Caco-2 (cell line): ENCODE measurements at places on chromosomes 11 and 22.
A peak's percentile ranks its signal among the peaks of the same experiment; 100 is the strongest.

DNA sequence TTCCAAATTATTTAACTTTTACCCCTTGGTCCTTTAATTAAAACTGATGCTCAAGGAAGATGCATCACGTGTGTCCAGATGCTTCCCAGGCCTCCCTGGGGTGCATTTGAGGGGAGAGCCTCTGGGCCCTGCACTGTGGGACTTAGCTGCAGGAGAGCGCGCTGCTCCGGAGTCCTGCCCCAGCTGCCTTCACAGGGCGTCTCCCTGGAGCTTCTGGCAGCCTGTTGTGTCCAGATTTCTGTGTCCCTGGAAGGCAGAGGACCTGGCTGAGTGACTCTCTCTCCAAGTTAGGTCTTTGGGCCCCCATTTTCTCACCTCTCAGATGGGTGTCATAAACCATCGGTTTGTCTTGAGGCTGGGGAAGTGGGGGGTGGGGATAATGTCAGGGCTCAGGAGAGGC, 3.0 kb downstream of the ARHGAP8 start:
- DNase-seq, result no peak

GRCh38 chr22:24567668-24568067, 11.9 kb downstream of the SNRPD3 start:
- DNase-seq, result no peak

GRCh38 chr22:40430991-40431390, 60.6 kb downstream of the SGSM3 start:
- no peak for DNase-seq

DNA sequence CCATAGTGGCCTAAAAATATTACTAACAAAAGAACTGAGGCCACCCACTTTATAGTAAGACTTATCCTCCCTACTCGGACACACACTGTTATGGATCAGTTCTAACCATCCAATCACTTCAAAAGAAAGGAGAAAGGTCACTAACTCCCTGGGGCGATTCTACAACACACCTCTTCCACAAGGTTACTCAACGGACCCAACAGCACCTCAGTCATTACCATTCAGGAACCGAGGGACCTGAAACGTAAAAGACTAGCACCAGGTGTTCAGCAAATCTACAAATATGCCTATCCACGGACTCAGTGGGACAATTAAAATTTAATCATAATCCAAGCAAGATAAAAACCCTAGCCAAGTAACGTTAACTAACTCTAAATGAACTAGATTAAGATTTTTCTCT, 1.6 kb downstream of the HNRNPUL2 start:
- no peak for DNase-seq

- DNase-seq, result peak; percentile 58
These were observed 961 bp downstream of the IPO7 start for GRCh38 chr11:9385327-9385899.

GRCh38 chr11:12518606-12519385, 141.4 kb downstream of the PARVA start:
- no peak for DNase-seq

DNA sequence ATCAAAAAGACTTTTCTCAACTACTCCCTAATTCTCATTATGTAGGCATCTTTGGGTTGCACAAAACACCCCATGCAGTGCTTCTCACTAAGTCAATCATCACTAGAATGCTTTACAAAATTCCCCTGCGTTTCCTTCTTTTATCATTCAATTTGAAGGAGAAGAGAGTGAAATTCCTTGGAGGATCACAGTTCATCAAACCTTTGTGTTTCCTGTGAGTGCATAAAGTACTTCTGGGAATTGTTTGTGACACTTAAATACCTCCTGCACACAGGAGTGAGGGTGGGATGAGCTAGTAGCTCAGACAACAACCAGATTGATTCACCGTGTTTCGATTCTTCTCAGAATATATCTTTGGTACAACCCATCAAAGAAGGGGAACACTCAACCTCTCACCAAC, 3.7 kb upstream of the OR5AR1 start:
- no peak for DNase-seq

- no peak for DNase-seq
These were observed 104.3 kb downstream of the MAML2 start for GRCh38 chr11:96238563-96239135.

DNA sequence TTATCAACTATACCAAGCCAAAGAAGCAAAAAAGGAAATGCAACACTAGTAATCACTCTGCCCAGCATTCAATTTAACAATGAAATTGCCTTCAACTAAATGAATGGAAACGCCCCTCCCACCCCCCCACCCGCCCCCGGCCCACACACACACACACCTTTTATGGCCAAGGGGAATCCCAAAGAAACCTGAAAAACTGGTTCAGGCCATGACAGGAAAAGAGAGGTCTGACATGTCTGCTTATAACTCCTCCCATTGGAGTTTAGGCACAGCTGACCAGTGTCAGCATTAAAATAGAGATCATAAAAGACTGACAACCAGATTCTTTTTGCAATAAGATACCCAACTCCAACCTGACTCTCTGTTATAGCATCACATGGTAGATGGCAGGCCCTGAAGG, 42.6 kb downstream of the ACER3 start:
- DNase-seq, result peak; percentile 85

GRCh38 chr11:68325907-68326220, 13.5 kb downstream of the LRP5 start:
- DNase-seq, result no peak

GRCh38 chr11:123168955-123169484, 26.0 kb downstream of the CLMP start:
- DNase-seq, result no peak

- DNase-seq, result no peak
These were observed 80.9 kb upstream of the MYO18B start for GRCh38 chr22:25661073-25661472.

GRCh38 chr22:19175026-19175601, 3.4 kb downstream of the SLC25A1 start:
- DNase-seq, result no peak

GRCh38 chr11:128874427-128874826, 7.3 kb upstream of the KCNJ1 start:
- DNase-seq, result peak; percentile 10

DNA sequence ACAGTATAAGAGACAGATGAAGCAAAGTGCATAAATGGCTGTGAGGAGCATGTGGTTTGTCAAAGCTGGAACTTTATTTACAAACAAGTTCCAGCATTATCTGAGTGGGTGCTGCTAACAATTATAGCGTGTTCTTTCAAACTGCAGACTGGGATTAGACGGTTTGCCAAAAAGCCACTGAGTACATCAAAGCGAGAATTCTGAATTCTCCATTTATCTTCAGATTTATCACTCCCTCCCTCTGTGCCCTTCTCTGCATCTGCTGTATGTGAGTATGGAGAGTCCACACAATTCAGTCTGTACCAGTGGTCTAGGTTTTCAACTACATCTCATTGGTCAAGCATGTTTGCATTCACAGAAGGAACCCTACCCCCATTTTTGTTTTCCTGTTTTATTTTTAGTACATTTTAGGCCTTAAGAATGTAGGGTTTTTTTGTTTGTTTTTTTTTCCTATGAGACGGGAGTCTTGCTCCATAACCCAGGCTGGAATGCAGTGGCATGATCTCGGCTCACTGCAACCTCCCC, 18.1 kb upstream of the INCENP start:
- DNase-seq, result no peak

DNA sequence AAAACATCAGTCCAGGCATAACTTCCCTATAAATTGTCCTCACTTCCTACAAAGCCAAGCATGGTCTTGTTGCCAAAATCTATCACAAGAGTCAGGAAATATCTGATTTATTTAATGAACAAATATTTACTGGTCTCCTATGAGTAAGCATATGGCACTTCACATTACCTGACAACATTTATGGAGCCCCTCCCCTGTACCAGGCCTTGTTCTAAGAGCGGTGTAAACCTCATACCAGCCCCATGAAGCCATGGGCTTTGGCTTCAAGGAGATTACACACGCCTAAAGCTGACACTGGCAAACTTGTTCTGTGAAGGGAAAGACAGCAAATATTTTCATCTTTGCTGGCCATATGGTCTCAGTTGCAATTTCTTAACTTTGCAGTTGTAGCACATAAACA, 43.0 kb upstream of the EIF3D start:
- no peak for DNase-seq

GRCh38 chr22:35642305-35642741, 5.9 kb upstream of the APOL6 start:
- DNase-seq, result no peak

DNA sequence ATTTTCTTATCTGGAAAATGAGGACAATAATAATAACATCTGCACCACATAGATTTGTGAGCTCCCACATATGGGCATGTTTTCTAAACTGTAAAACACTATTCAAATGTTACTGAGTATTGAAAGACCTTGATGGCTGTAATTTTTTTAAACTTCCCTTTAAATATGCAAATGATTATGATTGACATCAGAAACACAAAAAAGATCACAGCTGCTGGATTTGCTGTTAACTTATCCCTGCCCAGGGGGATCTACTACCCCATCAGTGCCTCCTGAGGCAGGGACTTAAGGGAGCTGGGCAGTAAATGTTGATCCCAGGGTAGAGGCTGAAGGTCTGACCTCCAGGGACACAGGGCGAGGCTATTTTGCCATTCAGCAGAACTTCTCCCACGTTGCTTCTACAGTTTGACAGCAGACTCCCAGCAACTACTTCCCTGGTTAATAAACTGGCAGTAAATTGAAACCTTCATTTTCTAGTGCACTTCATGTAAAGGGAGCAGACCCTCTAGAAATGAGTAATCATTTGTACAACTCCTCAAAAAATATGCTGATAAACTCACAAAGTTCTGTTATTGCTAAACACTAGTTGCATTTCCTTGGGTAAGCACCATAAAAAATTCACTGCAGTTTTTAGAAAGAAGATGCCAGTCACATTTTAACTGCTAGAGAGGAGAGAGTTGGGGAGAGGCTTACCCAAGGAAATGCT, 20.3 kb downstream of the TMPRSS5 start:
- DNase-seq, result no peak

DNA sequence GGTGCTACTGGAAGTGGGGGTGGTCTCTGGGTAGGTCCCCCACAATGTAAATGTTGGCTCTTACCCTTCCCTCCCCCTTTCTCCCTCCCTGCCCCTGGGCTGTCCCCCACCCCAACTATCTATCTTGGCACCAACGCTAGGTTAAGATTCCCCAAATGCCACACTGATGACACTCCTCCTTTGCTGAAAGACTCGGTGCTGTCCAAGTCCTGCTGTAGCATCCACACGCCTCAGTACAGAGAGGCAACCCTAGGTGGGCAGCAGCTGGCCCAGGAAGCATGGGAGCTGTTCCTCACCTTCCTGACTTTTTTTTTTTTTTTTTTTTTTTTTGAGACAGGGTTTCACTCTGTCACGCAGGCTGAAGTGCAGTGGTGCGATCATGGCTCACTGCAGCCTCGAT, 3.4 kb upstream of the KCTD17 start:
- DNase-seq, result no peak

DNA sequence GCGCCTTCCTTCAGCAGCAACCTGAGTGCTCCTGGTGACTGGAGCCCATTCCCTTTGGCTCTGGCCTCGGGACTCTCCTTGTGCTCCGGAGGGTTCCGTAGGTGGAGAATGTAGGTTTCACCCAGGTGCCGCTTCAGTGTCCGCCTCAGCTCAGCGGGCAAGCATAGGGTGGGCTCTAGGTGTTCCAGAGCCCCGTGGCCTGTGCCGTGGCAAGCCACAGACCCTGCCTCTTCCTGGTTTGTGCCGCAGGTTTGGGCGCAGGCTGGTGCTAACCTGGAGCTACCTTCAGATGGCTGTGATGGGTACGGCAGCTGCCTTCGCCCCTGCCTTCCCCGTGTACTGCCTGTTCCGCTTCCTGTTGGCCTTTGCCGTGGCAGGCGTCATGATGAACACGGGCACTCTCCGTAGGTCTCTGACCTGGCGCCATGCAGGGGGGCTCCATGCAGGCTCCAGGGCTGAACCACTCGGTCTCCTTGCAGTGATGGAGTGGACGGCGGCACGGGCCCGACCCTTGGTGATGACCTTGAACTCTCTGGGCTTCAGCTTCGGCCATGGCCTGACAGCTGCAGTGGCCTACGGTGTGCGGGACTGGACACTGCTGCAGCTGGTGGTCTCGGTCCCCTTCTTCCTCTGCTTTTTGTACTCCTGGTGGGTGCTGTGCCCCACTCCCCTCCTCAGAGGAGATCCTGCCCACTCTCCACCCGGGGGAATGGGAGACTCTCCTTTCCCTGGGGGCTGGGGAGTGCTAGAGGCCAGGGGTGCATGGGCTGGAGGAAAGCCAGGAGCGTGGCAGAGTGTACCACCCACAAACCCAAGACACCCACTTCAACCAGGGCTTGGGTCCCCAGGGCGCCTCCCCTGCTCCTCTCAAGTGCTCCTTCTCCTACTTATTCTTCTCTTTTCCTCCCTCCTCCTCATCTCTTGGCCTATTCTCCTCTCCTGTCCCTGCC, 2.4 kb downstream of the SLC22A12 start:
- DNase-seq, result no peak

DNA sequence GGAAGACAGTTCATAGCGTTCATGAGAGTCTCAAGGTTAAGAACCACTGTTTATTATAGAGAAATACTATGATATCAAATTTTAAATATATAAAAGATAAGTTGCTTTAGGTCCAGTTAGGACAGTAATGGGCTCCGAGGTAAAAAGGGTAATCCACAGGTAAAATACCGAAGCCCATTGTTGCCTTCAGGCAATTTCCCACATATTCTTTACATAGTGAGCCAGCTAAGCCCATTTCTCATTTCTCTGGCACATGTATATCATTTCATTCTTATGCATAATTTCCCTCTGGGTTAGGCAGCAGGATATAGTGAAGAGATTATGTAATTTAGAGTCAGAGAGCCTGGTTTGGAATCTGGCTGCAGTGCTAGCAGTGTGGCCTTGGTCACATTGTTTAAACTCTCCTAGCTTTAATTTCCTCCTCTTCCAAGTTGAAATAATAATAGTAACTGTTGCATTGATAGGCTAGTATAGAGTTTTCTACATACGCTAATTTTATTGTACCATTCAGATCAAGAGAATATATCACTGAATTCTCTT, 7.6 kb upstream of the POU2AF1 start:
- DNase-seq, result no peak

GRCh38 chr11:126359431-126360048, 4.1 kb downstream of the ST3GAL4 start:
- DNase-seq, result no peak

- DNase-seq, result no peak
These were observed 720 bp downstream of the FAM118A start for GRCh38 chr22:45310331-45310976.

GRCh38 chr22:49609207-49609876, 218.3 kb downstream of the BRD1 start:
- peak; percentile 12 for DNase-seq

DNA sequence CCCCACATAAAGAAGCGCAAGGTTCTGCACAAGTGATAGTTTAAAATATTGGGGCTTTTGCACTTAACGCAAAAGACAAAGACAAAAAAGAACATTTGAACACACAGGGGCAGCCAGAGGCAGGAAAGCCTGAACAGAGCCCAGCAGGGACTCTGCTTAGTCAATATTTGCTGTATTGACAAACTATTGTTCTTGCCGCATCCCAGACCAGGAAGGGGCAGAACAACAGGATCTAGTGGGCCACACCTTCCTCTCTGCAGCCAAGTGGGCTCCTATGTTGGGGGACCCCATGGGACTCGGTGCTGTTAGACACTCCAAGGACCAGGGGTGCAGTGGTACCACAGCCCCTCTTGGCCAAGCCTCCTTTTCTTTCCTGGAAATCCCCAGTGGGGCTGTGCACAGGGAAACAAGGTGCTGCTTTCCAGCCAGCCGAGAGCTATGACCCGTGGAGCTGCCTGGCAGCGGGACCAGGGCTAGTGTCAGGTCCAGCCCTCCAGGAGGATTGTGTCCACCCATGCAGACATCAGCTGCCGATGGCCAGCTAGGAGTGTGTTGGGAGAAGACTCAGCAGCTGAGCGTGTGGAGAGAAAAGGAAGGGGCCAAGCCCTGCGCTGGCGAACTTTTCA, 43.3 kb upstream of the ANO1 start:
- DNase-seq, result peak; percentile 30
